ENCODE measurements at places on chromosomes 6 and 20. TPM values are rescaled to one million over a fixed set of nuclear protein-coding genes. Genes with fewer than 3 reads are reported as not detected.
A peak's percentile ranks its signal among the peaks of the same experiment; 100 is the strongest.

The PTK6 gene
- total RNA-seq = not detected

GRCh38 chr6:82251942-82252341 lies 4.4 kb upstream of the IBTK start:
- peak; percentile 62 for DNase-seq

DNA sequence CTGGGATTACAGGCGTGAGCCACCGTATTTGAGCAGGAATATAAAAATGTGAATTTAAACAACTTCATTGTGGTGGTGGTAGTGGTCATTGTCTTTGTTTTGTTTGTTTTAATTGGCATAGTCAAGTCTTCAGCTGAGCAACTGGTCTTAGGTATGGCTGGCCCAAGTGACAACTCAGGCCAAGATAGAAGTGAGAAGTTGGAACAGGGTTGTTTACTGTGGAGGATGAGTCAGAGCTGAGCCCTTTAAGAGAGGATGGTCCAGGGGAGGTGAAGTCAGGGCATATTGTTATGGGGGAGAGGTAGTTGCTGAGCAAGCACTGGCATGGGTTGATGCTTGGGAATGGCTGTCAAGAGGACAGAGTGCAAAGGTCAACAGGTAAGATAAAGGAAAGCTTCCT lies 308.2 kb downstream of the FARS2 start:
- no peak for DNase-seq

- DNase-seq = no peak
These were observed 128.0 kb upstream of the TNFAIP3 start for GRCh38 chr6:137738931-137739504.

DNA sequence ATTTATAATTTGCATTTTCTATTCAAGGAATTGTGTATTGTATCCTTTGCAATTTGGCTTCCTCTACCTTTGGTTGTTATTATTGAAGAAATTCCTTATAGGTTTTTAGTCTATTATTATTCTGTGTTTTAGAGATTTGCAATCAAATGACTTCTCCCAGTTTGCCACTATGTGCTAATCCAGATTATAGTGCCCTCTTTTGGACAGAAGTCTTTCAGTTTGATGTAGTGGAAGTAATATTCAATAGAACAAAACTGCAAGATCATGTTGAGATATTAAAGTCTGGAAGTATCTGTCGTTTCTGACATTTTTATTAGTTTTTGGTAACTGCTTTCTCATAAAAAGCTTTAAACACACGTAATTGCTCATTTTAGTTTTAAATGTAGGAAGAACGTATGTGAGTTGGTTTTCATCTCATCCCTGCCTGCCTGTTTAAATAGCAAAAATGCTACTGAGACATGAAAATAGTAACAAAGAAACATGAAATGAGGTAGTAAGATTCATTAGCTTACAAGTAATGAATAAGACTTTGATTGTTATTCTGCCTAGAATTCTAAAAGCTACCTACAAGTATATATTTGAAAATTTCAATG lies 72.8 kb downstream of the RTN4IP1 start:
- peak; percentile 61 for DNase-seq

- no peak for DNase-seq
These were observed 1.2 kb upstream of the SLC24A3 start for GRCh38 chr20:19211252-19211651.
